Mammary epithelial cell (primary cell): ENCODE measurements at places on chromosomes 11 and 22. TPM values are rescaled to one million over a fixed set of nuclear protein-coding genes. Genes with fewer than 3 reads are reported as not detected.

GRCh38 chr11:107676336-107677057, 35.4 kb downstream of the SLN start:
- DNase-seq: no peak

- peak; percentile 85 for DNase-seq
Measured at GRCh38 chr11:64842851-64843685, 1.4 kb downstream of the CDC42BPG start.

- no peak for DNase-seq
Measured at GRCh38 chr22:17460895-17461294, 91.6 kb downstream of the CECR2 start.

GRCh38 chr11:44256673-44257291, 53.2 kb downstream of the ALX4 start:
- DNase-seq: no peak

The MPEG1 gene
- total RNA-seq: not detected

GRCh38 chr22:27197618-27198017, 540.2 kb downstream of the MIAT start:
- DNase-seq: no peak

- no peak for DNase-seq
Measured at GRCh38 chr11:118749429-118749828, 41.5 kb downstream of the DDX6 start.

DNA sequence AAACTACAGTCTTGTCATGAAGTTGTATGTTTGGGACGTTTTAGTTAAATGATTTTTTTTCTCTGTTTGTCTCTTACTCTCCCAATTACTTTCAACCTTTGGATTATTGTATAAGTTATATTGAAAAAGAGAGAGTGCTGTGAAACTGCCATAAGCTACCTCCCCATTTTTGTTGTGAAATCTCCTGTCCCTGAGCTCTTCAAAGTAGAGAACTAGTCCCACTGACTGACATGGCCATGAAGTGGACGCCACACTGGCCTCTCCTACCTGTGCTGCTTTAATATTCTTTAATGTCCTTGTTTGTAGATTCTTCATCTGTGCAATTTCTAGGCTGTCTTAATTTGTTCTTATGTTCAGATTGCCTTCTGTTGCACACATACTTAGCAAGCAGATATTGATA, 56.3 kb downstream of the PPFIA1 start:
- DNase-seq: no peak

The GAS2L1 gene
- total RNA-seq: 14.0 and 29.7 TPM in 2 replicates

GRCh38 chr11:86162239-86162638, 82.3 kb upstream of the EED start:
- peak; percentile 85 for DNase-seq

GRCh38 chr22:16838073-16838472, 12.9 kb upstream of the XKR3 start:
- DNase-seq: no peak

The PRMT3 gene
- 26.3 and 36.7 TPM in 2 replicates for total RNA-seq

The SLC22A12 gene
- total RNA-seq: not detected in 2 replicates

- DNase-seq: no peak
Measured at GRCh38 chr22:36740716-36741115, 35.2 kb downstream of the IFT27 start.

- DNase-seq: peak; percentile 96
Measured at GRCh38 chr22:28798810-28799605, 1.4 kb downstream of the XBP1 start.

The SGSM1 gene
- not detected for total RNA-seq

DNA sequence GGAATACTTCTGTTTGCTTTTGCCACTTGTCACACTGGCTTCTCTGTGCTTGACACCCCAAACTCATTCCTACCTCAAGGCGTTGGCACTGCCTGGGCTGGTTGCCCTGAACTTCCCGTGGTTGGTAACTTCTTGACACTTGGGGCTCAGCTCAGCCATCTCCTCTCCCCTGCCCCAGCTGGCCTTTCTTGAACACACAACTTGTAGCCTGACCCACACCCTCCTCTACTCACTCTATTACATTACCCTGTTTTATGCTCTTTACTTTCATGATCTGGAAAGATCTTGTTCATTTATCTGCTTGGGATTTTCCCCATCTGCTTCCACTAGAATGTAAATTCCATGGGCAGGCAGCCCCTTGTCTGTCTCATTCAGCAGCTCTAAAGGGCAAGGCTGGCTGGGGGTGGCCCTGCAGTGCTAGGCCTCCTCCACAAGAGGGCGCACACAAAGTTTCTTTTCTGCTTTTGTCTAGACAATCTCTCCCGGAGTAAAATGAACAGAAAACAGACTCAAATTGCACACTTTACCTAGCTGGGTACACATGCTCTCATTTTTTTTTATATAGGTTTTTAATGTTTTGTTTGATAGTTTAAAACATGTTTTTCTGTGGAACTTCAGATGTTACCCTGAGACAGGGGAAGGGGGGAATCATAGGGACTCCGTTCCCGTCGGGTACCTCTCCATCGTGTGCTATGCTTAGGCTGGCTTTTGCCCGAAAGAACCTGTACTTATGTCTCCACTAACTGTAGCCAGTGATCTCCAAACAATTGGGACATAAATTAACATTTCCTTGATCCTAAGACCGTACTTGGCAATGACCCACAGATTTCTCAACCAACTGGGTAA, 16.4 kb upstream of the MRGPRX2 start:
- DNase-seq: peak; percentile 34

The KDM4D gene
- 0.91 and 1.0 TPM in 2 replicates for total RNA-seq

DNA sequence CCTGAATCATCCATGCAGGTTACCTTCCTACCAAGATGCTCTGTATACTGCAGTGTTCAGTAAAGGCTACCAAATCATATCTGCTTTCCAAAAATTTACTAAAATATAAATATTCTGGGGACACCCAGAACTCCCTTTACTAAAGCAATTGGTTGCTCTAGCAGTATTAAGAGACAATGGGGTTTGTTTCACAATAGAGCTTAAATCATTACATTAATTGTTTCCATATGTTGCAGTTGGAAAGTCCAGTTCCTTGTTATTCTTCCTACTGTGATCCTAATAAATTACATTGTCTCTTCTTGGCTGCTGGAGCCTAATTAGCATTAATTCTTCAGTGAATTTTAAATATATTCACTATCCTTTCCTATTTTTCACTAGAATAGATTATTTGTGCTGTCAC, 316.0 kb upstream of the MTNR1B start:
- DNase-seq: no peak

DNA sequence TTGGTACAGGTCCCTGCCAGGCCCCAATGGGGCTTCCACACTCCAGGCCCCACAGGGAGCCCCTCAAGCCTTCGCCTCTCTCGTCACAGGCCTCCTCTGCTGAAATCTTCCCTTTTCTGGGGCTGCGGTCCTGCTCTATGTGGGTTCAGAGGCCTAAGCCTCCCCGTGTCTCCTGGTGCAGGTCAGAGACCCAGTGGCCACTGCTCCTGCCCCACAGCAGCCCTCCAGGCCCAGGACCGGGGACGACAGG, 5.9 kb upstream of the IFITM3 start:
- DNase-seq: no peak

- DNase-seq: peak; percentile 75
Measured at GRCh38 chr11:38169286-38169685, 1571.2 kb upstream of the RAG2 start.

GRCh38 chr22:28582806-28583205, 96.8 kb downstream of the TTC28 start:
- peak; percentile 42 for DNase-seq

DNA sequence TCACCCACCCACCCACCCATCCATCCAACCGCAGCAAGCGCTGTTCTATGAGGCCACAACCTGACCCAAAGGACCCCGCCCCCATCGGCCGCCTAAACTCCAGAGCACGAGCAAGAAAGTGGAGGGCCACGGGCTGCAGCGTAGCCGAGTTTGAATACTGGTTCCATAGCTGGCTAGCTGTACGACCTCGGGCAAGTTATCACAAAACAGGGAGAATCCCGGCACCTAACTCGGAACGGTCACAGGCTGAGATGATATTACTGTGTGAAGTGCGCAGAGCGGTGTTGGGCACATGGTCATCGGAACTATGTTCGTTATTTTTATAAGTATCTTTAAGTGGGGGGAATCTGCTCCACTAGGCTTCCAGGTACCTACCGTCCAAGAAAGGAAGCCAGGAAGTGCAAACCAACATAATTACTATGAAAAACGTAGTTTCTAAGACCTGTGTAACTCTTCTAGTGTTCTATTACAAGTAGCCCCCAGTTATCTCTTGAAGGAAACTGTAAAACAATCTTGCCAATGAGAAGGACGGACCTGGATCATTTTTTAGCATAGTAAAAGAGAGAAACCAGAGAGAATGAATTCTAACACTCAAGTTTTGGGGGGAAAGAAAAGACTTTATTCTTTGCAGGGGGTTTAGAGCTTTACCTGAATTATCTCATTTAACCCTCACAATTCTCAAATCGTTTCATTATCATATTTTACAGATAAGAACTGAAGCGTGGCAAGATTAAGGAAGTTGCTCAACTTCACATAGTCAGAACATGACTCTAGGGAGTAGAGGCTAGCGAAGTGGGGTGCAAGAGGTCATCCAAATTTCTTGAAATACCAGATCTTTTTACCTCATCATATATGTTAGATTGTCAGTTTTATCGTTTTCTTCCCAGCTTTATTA, 663 bp upstream of the BUD13 start:
- peak; percentile 26 for DNase-seq

The CCDC188 gene
- total RNA-seq: 0.17 TPM

- no peak for DNase-seq
Measured at GRCh38 chr22:36976606-36977005, 42.6 kb downstream of the TST start.

GRCh38 chr11:115892016-115892415, 387.8 kb upstream of the CADM1 start:
- DNase-seq: no peak

The APOL5 gene
- not detected in 2 replicates for total RNA-seq
